ENCODE measurements at places on chromosomes 5 and 9.
A peak's percentile ranks its signal among the peaks of the same experiment; 100 is the strongest.

DNA sequence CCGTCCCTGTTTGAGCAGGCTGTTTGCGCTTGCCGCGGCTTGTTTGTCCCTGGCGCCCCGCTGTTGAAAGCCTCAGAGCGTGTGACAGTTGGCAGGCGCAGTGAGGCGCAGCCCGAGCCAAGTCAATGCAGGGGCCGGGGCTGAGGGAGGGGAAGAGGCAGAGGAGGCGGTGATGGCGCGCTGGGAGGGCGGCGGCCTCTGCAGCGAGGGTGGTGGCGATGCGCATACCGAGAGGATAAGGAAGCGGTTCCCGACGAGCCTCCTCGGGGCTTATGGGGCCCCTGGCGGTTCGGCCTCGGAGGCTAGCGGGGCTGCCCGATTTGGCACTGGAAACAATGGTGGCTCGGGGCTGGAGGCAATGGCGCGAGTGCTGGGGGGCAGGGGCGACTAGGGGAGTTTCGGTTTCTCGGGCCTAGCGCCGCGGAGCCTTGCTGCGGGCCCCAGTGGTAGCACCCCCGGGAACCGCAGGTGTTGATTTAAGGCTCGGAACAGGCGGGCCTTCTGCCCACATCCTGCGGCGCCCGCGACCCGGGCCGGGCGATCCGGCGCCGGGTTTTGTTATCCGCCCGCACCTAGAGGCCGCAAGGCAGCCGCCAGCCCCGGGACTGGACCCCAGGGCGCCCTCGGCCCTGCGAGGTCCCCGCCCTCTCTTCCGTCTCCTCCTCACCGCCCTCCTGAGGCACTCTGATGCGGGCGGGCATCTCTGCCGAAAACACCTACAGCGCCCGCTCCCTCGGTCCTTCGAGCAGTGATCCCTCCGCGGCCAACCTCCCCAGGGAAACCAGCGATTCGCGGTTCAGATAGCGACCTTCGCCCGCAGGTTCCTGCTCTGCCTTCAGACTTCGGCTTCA is 947 bp upstream of the LNPEP start:
- DNase-seq: peak; percentile 84

DNA sequence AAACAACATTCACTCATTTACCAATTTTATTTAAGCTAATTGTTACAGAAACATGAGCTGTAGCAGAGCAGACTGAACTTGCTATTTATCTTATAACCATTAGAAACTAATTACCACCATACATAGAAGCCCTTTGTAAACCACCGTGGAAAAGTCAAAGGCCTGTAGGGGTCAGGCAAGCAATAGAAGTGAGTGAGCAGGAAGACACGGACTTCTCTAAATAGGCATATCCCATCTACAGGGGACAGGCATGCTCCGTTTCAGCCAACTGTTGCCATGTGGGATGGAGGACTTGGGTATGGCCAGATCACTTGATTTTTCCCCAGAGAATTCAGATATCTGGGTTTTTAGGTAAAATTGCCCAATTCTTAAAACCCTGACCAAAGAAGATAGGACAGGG is 44.8 kb downstream of the PRRC1 start:
- DNase-seq: no peak

DNA sequence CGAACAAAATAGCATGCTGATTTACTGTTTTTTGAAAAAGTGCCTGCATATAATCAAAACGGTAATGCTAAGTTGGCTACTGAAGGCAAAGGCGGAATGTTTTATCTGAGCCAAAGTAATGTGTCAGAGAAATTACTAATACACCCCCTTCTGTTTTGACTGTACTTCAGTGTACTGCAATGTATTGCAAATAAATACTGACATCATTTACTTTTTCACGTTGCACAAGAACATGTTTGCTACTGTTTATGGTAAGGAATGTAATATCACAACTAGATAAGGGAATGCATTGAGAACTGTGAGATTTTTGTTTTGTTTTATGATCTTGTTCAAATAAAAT is 813 bp upstream of the AGTPBP1 start:
- DNase-seq: no peak

DNA sequence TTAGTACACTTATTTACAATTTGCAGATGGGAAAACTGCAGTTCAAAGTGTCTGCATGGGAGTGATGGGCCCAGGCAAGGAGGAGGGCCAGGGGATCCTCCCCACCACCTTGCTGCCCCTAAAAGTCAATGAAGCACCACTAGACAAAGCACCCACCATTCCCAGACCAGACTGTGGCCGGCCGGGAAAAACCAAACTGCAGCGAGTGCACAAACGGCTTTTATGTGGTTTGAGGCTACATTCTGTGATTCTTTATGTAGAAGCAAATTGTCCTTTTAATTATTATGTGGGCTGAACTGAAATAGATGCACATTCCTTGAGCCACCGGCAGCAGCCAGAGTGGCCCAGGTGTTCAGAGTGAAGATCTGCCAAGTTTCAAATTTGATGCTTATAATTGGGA is 585.3 kb upstream of the KLF4 start:
- DNase-seq: no peak

GRCh38 chr9:127216210-127216887 is 48.2 kb upstream of the GARNL3 start:
- no peak for DNase-seq

- DNase-seq: no peak
Observed at GRCh38 chr5:169914766-169915165, 65.5 kb downstream of the INSYN2B start.

- DNase-seq: no peak
Observed at GRCh38 chr9:95598236-95598635, 81.5 kb upstream of the PTCH1 start.

DNA sequence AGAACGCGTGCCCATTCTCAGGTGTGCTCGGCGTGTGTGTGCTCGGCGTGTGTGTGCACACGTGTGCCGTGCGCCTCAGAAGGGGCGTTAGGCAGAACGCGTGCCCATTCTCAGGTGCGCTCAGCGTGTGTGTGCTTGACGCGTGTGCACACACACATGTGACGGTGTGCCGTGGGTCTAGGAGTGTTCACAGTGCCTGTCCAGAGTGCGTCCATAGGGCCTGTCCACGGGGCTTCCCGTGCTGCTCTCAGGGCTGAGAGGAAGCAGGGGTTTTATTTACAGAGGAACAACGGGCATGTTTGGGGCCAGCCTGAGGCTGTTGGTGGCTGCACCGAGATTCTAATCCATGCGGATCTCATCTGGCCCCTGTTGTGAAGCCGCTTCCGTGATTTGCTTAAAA is 14.2 kb upstream of the AHRR start:
- no peak for DNase-seq

DNA sequence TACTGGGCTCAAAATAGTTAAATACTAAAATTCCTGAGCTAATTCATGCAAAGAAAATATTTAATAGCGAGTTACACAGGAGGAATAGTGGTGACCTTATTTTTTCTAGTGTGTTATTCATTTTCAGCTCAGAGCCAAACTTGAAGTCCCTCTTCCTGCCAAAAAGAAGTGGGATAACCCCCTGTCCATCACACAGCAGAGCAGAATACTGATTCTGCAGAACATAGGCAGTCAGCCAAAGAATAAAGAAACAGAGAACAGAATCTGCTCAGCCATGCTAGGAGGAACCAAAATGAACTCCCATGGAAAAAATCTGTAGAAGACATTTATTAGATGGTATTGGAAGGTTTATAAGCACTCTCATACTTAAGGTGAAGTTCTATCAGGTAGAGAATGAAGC is 49.4 kb upstream of the GRIN3A start:
- DNase-seq: no peak

DNA sequence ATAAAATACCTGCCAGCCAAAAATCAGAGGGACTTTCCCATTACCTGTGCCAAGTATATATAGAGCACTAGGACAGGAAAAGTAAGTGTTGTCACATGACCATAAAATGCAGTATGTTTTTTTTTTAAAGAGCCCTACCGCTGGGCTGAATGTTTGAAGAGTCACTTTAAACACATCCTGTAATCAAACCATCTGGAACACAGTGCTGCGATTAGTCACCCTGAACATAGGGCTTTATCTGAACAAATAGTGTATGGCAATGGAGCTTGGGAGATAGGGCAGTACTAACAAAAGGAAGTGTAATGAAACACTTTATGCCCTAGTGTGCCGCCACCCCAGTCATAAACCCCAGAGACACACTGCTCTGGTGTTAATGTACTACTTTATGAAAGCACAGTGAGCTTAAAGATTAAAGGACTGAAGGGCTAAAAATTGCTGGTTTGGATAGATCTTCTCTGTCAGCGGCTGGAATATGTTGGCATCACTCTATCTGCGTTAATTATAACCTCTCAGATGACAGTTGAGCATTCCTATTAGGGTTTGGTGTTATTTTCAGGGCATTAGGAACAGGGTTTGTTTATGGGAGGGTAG is 90.4 kb downstream of the ZNF608 start:
- DNase-seq: no peak

DNA sequence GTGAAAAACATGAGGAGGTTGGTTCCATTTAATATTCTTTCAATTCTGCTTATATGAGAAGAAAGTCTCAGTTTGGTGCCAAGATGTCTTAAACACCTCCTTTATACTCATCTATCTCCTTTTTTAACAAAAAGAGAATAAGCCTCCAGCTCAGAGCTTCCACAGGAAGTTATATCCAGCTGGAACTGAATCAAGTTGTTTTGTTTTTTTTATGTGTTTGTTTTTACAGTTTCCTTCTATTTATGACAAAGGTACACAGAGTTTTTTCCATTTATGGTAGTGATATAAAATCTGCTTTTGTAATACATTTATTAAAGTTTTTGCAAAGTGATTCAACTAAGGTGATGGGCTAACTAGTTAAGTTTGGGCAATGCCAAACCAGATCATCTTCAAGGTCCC is 10.4 kb downstream of the SPARC start:
- DNase-seq: no peak

GRCh38 chr5:983238-983524 is 25.4 kb upstream of the NKD2 start:
- no peak for DNase-seq

GRCh38 chr9:69637817-69638200 is 34.4 kb downstream of the APBA1 start:
- DNase-seq: peak; percentile 30

GRCh38 chr9:15935661-15936305 is 382.9 kb downstream of the CCDC171 start:
- peak; percentile 55 for DNase-seq

- no peak for DNase-seq
Observed at GRCh38 chr5:115661101-115661500, 35.3 kb upstream of the TMED7 start.

GRCh38 chr5:169861934-169862333 is 118.4 kb downstream of the INSYN2B start:
- DNase-seq: peak; percentile 59

DNA sequence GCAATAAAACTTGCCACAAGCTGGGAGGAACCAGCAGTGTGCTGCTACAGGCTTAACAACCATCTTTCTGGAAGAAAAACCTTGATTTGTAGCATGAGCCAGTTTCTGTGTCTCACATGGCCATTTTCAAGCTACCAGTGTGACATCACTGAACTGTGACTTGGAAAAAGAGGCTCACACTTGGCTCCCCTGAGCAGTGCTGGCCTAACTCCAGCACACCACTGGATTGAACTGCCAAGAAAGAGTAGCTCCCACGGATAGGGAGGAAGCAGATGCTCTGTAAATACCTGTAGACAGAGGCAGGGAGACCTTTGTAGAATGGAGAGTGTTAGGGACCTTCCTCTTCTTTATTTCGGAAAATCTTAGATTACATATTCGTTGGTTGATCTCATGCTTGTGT is 197.9 kb downstream of the SH3GL2 start:
- DNase-seq: no peak

- no peak for DNase-seq
Observed at GRCh38 chr9:113427629-113428028, 17.1 kb downstream of the C9orf43 start.

DNA sequence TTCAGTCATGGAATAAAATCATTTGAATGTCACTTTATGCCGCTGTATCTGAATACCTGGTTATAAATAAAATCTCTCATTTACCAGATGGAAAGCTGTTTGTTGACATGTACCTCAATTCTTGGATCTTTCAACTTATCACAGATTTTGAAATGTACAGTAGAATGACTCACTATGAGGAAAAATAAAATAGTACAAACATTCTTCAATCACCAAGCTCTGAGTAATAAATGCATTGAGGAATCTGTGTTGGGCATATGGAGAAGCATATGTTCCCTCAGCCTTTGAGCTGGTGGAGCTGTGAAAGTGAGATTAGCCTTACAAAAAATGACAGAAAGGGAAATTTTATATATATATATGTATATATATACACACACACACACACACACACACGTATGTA is 175.4 kb downstream of the KIAA0825 start:
- no peak for DNase-seq

GRCh38 chr5:3007577-3007976 is 256.1 kb upstream of the IRX2 start:
- DNase-seq: no peak

DNA sequence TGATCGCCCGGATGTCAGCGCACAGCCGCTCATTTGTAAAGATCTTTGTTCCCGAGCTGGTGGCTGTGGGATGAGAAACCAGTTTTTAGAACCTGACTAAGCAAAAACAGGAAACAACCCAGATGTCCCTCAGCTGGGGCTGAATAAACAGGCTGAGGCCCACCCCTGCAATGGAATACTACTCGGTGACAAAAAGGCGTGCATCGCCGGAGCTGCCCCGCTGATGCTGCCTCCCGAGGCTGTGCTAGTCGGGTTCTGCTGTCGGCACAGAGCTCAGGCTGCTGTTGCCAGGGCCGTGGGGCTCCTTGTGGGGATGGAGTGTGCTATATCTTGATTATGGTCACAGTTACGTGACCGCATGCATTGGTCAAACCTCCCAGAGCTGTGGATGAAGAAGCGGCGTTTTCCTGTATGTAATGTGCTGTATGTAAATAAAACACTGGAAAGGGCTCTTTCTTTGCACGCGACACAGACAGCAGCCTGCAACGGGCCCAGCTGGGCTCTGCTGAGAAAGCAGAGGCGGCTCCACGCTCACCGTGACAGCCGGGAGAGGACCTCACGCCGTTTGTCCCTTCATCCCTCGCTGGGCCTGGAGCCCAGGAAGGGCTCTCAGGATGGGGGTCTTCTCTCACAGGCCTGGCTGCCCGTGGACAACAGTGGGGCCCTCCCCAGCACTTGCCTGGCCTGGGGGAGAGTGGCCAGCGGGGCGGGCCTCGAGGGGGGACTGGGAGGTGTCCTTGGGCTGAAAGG is 51.5 kb upstream of the RNU6ATAC start:
- DNase-seq: no peak

DNA sequence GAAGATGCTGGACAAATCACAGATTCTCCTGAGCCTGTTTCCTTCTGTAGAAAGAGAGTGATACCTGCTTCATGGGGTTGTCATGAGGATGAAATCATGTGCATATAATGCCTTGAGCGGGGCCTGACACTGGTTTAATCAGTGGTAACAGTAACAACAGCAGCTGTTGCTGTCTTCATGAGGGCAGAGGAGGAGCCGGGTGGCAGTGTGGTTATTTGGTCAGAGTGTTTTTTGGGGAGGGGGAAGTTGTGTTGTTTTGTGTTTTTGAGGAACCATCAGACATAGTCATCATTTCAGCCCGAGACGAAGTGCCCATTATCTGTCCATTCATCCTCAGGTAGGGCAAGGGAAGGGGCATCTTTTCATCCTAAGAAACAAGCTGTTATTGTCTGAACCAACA is 44.0 kb downstream of the NEURL1B start:
- DNase-seq: no peak

- DNase-seq: no peak
Observed at GRCh38 chr9:4559261-4560182, 69.3 kb downstream of the SLC1A1 start.

Data from fibroblast of skin of left biceps (primary cell).